Fibroblast of skin of abdomen (primary cell): ENCODE measurements at places on chromosomes 13 and 19.

DNA sequence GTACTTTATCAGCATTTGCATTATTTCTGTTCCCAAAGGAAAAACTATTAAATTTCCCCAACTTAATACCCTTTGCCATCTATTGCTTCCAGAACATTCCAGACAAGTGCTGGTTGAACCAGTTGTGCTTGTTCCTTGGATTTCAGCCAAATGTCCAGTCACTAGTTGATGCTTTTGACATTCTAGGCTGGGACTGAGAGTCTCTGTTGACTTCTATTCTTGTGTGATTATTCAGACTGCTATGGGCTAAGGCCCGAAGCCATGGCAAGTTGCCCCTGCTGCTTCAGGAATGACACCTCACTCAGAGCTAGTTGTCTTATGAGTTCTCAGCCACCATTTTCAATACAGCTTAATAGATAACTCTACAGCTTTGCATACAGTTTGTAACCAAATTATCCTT, 458.1 kb upstream of the ARGLU1 start:
- DNase-seq, result peak; percentile 36

GRCh38 chr19:40365613-40366401, 17.3 kb downstream of the PLD3 start:
- DNase-seq, result peak; percentile 79

DNA sequence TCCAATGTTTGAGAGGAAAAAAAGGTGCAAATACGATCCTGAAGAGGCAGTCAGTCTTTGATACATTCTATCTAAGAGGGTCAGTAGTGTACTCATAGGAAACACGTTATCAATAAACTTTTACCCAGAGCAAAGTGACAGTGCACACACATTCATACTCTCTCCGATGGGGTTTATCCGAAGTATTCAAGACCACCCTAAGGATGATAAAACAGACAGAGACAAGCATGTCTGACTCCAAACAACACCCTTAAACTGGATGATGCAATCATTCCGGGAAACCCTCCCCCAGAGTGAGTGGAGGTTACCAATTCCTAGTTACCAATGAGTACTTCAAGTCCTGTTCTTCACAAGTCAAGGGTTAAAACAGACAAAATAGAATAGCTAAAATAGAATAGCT, 79.1 kb downstream of the DNAJC3 start:
- DNase-seq, result peak; percentile 6

- no peak for DNase-seq
Observed at GRCh38 chr13:25371875-25372283, at the start of gene ATP8A2. Gene ATP8A2 (plus strand): TSS chr13:25371974. CDS start chr13:25372213, 239 bp downstream.

DNA sequence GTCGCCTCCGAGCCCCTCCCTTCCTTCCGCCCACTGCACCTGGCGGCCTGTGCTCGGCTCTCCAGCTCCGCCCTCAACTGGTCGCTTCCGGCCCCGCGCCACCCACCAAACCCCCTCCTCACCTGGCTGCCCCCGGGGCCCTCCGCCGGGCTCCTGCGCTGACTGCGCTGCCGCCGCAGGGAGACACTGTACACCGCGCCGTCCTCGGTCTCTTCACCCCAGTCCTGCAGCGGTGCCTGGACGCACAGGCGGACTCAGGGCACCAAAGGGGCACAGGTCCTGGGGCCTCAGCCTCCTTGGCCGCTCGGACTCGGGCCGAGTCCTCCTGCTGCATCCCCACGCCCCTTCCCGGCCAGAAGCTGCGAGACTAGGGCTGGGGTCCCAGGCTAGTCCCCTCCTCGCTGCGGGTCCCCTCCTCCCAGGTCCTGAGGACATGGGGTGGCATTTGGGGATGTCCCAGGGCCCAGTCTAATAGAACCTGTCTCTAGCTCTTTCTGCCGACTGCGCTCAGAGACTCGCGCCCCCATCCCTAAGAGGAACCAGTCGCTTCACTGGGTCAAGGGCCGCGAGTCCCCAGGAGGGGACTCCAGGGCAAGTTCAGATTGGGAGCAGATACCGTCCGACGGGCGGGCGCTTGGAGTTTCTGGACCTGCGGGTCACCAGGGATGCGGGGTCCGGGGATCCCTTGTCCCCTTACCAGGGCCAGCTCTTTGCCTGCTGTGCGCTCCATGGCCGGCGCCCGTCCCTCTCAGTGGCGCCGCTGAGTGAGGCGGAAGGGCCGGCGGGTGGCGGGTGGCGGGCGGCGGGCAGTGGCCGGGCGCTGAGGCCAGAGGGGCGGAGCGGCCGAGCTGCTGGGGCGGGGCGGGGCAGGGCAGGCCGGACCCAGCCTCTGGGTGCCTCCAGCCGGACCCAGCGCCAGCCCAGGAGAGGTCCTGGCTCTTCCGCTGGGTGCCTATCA, at the start of gene RGL3:
Gene RGL3 (minus strand): TSS at position 766 of the 958 bp plus-strand sequence. CDS start 36 bp downstream, at position 730.
- no peak for DNase-seq

DNA sequence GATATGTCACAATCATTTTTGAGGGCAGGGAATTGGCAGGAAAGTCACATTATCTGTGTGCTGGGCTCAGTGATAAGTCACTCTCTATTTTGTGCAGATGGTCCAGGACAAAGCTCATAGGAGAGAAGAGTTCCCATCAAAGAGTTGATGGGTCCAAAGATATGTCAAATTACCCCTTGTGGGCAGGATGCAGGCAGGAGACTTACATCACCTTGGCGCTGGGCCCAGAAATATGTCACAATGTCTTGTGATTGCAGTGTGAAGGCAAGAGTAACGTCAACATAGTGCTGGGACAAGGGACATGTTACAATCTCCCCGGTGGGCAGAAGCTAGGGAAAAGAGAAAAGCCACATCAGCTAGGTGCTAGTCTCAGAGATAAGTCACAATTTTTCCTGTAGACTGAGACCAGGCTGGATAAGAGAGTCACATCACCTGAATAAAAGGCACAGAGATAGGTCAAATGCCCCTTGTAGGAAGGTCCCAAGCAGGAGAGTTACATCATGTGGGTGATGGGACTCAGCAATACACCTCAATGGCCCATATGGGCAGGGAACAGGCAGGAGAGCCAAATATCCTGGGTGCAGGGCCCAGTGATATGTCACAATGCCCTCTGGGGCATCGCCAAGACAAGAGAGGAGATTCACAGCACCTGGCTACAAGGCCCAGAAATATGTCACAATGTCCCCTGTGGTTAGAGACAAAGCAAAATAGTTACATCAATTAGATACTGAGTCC, 47.9 kb downstream of the ZNF99 start:
- no peak for DNase-seq

DNA sequence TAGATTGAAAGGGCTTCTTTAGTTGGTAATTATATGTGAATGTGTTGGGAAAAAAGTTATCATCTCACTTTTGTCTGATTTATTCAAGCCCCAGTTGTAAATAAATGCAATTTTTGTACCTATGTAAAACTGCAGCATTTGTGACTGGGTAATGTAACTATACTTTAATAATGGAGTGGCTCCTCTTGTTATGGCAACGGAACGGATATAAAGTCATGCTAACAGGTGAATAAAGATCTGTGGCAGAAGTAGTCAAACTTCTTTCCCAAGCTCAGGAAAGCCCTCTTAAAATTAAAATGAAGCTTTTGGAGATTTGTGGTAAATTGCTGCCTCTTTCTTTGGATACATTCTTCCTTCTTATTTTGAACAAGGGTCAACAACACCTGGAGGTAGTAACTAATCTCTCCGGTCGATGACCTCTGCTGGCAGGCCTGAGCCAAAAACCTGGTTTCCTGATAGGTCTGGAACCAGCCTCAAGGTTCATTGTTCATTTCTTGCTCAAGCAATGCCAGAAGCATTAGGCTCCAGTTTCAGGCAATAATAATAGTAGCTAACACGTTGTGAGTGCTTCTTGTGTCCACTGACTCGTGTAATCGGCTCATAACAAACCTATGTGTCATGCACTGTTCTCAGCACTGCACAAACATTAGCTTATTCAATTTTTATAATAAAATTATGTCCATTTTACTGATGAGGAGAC, 313.4 kb upstream of the DACH1 start:
- peak; percentile 52 for DNase-seq

DNA sequence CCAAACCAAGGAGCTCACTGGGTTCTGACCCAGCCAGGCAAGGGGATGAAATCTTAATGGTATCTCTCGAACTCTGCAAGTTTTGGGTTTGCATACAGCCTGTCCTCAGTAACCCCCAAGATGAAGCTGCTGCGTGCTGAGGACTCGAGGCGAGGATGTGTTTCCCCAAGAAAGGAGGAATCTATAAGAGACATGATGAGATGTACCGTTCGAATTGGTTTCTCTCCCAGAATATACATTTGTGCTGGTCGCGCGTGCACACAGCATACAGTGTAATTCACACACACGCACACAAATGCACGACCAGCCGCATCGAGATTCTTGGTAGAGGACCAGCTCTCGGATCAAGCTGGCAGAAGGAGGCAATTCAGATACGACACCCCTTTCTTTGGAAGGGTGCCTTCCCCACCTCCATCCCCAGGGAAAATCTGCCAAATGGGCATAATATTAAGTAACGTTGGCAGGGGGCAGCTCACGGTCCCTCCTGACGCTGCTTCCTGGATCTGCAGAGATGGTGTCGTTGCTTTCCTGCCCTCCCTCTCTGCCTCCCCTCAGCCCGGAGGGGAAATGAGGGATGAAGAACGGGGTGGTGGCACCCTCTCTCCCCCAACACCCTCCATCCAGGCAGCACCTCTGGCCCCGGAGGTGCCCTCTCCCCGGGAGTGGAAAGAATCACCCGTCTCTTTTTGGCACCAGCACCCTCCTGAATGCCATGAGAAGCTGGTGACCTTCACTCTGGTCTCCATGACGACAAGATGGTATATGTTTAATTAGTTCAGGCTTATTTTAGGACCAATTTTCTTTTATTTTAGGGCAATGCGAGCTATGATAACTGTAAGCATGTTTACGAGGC, 310.2 kb downstream of the ZNF536 start:
- no peak for DNase-seq

GRCh38 chr19:47151627-47152026, 21.0 kb downstream of the SAE1 start:
- no peak for DNase-seq

GRCh38 chr13:46868091-46868490, 28.8 kb downstream of the HTR2A start:
- no peak for DNase-seq

- DNase-seq, result no peak
Observed at GRCh38 chr13:62251734-62252133, 836.1 kb upstream of the PCDH20 start.
